ENCODE measurements at places on chromosomes 6 and 20. TPM values are rescaled to one million over a fixed set of nuclear protein-coding genes. Genes with fewer than 3 reads are reported as not detected.

DNA sequence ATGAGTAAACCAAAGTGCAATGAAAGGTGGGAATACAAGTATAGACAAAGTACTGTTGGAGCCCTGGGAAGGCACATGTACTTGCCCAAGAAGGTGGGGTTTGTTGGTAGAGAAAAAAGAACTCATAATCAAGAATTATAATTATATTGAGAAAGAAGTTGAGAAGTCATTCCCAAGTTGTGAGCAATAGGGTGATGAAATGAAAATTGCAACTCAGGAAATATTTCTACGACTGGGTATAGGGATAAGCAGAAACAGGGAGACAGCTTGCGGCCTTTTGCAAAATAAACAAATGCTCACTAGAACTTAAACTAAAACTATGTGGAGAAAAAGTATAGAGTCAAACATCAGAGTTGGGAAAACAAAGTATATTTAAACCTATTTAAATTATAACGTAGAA is 250.7 kb upstream of the FAM83B start:
- no peak for DNase-seq

GRCh38 chr6:132969196-132969595 is 154.8 kb downstream of the RPS12 start:
- no peak for DNase-seq

GRCh38 chr20:23782366-23782983 is 31.7 kb upstream of the CST1 start:
- DNase-seq: no peak

- no peak for DNase-seq
Measured at GRCh38 chr6:122268394-122268793, 131.1 kb upstream of the HSF2 start.

DNA sequence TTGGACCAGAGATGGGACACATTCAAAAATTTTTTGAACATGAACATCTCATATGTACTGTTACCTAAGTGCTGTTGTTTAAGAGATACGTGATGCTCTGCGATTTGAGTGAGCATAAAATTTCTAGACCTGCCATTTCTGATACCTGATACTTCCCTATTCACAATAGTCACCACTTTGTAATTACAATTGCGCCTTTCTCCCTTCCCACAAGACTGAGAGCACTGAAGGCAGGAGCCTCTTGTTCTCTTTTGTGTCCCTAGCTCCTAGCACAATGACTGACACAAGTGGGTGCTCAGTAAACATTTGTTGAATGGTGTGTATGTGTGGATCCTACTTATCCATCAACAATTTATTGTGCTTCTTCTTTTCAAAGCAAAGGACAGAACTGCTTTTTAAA is 92.8 kb upstream of the TMEM30A start:
- DNase-seq: no peak

DNA sequence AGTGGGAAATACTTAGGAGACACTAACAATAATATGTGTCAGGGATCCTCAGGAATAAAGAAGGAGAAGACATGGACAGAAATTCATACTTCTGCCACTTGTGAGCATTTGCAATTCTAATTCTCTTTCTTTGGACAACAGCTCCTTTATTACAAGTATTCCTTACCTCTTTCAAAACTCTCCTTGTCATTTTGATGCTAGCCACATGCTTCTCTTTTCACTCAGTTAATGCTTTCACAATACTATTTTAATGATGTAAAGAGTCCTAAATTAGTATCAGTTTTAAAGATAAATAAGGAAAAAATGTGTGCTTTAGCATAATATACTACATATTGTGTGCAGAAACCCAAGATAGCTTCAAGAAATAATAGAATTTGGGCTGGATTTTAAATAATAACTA is 62.5 kb downstream of the AHI1 start:
- DNase-seq: no peak

DNA sequence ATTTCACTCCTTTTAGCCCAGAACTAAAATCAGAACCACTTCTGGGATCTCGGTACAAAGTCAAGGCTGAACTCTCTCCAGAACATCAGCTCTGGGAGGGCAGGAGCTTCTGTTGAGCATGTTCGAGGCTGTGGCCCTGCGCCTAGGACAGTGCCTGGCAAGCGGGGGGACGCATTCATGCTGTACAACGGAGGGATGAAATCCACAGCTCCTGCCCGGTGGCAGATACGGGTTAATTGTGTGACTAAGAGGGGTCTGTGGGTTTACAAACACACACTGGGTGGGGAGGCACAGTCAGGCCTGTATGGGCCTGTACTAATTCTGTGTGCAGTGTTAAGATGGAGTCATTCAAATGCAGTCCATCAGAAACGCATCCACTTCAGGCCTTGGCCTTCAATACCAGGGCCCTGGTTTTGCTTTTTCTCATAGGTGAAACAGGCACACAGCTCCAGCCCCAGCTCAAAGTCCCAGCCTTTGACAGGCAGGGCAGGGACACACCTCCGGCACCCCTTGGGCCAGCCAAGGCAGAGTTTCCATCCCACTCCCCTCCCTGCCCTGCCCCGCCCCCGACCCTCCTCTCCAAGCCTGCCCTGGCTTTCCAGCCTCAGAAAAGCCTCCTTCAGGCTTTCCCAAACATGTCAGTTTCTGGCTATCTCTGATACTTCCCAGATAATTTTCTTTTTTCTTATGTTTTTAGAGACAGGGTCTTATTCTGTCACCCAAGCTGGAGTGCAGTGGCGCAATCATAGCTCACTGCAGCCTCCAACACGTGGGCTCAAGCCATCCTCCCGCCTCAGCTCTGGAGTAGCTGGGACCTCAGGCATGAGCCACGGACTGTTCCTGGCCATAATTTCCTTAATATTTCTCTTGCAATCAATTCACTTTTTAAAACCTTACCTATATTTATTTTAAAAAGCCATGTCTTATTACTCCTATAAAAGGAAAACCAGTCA is 109.8 kb downstream of the SULF2 start:
- DNase-seq: no peak

DNA sequence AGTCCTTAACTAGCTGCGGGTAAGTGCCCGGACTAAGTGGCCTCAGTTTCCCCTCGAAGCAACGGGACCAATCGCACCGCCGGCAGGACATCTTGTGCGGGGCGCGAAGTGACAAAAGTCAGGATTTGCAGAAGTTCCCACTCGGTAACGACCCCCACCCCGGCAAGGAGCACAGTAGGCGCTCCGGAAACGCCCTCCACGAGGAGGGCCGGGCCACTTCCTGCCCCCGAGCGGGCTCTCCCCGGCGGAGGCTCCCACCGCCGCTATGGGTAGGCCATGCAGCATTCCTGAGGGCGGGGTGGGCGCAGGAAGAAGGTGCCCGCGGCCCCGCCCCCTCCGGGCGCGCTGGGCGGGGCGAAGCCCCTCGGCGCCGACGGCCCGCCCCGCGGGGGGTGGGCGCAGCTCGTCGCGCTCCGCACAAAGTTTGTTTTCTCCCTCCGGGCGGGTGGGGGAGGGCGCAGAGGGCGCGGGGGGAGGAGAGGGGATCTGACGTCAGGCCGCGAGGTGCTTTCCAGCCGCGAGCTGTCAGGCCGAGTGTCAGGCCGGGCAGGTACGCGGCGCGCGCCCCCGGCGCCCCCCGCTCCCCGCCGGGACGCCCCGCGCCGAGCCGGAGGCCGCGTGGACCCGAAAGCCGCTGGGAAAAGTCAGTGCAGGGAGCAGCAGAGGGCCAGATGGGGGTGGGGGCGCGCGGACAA is at the start of gene TGIF2:
Gene TGIF2 (plus strand): TSS at position 495 of the 695 bp plus-strand sequence. CDS start 5,178 bp downstream, outside the sequence.
- peak; percentile 89 for DNase-seq

- DNase-seq: no peak
Measured at GRCh38 chr6:154569156-154569862, 58.8 kb upstream of the CNKSR3 start.

- DNase-seq: no peak
Measured at GRCh38 chr6:128327890-128328289, 192.5 kb downstream of the PTPRK start.

DNA sequence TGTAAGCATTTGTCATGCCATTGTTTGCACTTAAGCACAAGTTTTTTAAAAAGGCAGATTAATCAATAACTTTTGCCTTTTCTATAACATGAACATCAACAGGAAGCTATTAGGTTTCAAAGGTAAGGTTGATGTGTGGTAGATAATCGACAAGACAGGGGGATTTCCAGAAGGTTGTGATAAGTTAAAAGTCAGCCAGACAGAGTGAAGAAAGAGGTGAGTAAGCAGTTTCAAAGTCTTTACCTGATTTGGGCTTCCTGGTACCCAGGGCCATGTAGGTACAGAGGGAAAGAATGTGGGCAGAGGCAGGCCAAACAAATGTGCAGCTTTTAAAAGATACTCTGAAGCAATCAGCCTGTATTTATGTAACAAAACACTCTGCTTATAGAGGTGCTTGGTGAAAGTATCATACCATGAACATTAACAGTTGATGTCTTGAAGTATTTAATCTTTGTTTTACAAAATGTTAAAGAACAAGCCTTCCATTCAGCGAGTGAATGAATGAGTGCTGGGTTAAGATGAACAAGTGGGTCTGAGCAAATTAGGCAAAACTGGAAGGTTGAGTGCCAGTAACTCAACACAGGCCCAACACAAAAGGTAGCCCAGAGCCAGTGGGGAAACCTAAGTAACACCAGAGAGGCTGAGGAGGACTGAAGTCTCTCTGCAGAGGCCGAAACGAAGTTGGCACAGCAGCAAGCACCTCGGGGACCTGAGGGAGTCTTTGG is 60.2 kb downstream of the LRRC1 start:
- DNase-seq: no peak

GRCh38 chr20:57680934-57681914 is 28.6 kb downstream of the PMEPA1 start:
- no peak for DNase-seq

DNA sequence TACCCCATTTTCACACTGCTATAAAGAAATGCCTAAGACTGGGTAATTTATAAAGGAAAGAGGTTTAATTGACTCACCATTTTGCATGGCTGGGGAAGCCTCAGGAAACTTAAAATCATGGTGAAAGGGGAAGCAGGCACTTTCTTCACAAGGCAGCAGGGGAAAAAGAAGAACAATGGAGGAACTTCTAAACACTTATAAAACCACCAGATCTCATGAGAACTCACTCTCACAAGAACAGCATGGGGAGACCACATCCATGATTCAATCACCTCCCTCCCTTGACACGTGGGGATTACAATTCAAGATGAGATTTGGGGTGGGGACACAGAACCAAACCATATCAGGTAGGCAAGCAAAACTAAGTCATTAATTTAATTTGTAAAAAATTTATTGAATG is 343.2 kb downstream of the FRK start:
- DNase-seq: no peak

- no peak for DNase-seq
Measured at GRCh38 chr20:37852666-37853065, 50.3 kb upstream of the VSTM2L start.

GRCh38 chr6:164035900-164036485 is 621.5 kb downstream of the QKI start:
- DNase-seq: no peak

DNA sequence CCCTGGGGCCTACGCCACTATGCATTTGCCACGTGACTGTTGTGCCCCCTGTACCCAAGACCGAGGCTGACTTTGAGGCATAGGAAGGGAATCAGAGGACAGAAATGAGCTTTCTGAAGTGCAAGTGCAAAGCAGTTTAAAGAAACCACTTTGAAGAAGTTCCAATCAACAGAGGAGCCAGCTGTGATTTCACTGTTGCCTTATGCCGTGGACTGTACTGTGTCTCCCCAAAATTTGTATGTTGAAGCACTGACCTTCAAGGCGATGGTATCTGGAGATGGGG is 111.1 kb downstream of the JPH2 start:
- DNase-seq: no peak

DNA sequence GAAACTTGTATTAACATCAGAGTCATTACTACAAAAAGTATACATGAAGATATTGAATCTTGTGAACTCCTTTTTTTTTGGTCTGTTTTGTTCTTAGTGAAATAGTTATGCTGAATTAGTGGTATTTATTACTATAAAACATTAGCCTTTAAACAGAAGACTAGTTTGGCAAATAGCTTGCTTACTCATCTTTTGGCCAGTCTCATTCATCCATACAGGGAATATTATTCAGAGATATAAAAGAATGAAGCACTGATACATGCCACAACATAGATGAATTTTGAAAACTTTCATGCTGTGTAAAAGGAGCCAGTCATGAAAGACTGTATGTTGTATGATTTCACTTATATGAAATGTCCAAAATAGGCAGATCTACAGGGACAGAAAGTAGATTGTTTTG is 205.9 kb downstream of the ZFAND3 start:
- no peak for DNase-seq

- no peak for DNase-seq
Measured at GRCh38 chr20:51085769-51086168, 62.9 kb upstream of the KCNG1 start.

GRCh38 chr20:57620274-57620990 is at the start of gene ZBP1:
Gene ZBP1, minus strand, starts transcription at chr20:57620426. Its CDS starts 131 bp downstream, at chr20:57620295.
- DNase-seq: no peak

GRCh38 chr6:143432588-143432987 is 17.9 kb downstream of the ADAT2 start:
- DNase-seq: no peak

- DNase-seq: no peak
Measured at GRCh38 chr6:47043286-47043685, 1.2 kb upstream of the ADGRF1 start.

DNA sequence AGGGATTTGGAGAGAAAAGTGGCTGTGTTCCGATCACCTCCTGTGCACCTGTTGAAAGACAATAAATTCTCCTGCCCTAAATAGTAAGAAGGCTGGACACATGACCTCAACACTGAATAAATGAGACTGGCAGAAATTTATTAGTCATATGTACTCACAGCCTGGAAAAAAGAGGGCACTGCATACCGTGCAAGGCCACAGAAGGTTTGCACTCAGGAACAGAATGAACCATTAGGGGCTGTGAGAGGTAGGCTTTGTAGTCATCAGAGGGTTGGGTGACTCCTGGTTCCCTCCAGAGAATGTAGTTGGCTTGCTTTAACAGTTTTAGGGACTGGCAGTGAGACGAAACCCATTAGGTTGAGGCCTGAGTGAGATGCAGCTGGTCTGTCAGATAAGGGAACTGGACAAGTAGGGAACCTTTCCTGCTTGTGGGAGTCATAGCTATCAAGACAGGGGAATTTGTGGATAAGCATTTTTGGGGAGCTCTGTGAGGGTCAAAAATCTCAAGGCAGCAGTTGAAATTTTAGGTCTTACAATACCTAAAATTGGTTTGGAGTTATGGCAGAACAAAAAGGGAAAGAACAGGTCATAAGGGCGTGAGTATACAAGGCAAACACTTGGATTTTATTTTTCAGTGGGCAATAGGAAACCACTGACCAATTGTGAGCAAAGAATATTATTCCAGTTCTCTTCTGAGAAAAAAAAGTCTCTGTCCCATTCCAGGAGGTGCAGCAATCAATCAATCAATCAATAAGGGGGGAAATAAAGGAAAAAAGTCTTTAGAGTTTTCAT is 67.9 kb upstream of the BTN3A2 start:
- DNase-seq: no peak

DNA sequence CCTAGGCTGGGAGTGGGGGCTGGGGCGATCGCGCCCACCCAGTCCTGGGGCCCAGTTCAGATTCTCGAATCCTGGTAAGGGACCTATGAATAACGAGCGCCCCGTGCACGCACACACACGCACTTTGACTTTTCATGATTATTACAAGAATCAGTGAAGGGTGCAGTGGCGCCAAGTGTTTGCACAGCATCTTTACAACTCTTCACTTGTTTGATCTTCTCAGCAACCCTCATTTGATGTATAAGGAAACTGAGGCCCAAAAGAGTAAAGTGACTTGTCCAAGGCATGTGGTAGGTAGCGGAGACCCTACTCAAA is 863 bp upstream of the LRFN2 start:
- DNase-seq: no peak

Gene ULBP1
- polyA plus RNA-seq: 0.76 TPM

Gene LY6G6D
- polyA plus RNA-seq: not detected

Gene DOK5
- 13.5 TPM for polyA plus RNA-seq

Gene CPXM1
- 251 TPM for polyA plus RNA-seq

Gene PKHD1
- polyA plus RNA-seq: 22.7 TPM

Gene SERINC3
- polyA plus RNA-seq: 69.2 TPM

Gene SMLR1
- 3.3 TPM for polyA plus RNA-seq

Gene MCCD1
- 18.6 TPM for polyA plus RNA-seq

Gene C20orf144
- 0.20 TPM for polyA plus RNA-seq
